ENCODE measurements at places on chromosomes 12 and 14.
A peak's percentile ranks its signal among the peaks of the same experiment; 100 is the strongest.

DNA sequence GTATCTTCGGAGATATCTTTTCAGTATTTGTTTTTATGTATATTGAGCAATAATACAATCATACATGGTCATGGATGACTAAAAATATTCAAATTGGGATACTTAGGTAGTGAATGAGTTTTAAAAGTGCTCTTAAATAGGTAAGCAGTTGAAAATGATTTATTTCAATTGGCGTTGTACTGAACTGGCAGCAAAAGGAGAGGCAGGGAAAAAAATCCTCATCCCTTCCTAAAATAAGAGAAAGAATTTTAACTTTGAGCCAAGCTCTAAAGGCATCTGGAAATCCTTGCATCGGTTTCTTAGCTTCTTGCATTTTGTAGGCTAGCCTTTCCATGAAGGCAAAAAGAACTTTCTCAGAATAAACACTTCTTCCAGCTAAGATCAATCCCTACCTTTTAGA, 125.2 kb downstream of the MGST1 start:
- no peak for DNase-seq

DNA sequence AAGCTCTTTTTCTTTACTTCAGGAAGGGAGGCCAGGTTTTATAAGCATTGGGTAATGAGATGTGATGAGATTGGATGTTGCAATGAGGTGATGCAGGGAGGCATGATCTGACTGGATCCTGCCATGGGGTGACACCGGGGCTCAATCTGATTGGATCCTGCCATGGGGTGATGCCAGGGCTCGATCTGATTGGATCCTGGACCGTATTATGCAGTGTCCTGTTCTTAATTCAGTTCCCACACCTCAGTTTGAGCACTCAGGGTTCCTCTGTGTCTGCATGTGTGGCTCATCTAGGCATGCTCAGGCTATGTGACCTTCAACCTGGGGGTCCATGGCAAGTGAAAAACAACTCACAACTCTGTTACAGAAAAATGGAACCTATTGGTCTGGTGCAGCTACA, 166.4 kb downstream of the SLC15A4 start:
- DNase-seq = no peak

- DNase-seq = no peak
Observed at GRCh38 chr12:118345355-118345754, 27.4 kb downstream of the TAOK3 start.

DNA sequence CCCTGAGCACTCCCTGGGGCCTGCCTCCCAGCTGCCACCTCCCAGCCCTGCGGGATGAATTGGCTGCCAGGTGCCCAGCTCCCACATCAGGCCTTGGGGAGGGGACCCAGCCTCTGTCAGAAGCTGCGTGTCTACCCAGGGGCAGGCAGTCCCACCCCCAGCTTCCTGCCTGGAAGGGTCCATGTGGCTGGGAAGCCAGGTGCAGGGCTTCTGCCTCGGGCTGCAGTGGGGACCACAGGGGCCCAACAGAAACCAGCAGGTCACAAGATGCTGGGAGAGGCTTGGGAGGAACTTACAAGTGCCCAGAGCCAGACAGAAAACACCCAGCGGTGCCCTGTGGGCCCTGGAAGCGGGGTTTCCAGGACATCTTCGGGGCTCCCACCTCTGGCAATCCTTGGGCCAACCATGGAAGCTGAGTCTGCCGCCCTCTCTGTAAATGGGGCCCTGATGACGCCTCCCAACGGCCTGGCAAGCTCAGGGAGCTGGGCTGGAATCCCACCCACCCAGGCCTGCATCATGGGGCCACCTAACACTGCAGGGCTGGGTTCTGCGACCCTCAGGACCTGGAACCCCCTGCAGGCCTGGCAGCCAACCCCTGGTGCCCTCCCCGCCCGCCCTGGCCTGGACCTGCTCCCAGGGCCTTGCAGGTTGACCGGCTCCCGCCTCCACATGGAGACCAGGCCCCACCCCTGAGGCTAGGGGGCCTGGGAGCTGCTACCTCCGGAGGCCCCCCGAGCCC, 36.6 kb downstream of the CCNK start:
- DNase-seq = no peak

GRCh38 chr12:45351921-45352670, 136.2 kb downstream of the ANO6 start:
- no peak for DNase-seq

DNA sequence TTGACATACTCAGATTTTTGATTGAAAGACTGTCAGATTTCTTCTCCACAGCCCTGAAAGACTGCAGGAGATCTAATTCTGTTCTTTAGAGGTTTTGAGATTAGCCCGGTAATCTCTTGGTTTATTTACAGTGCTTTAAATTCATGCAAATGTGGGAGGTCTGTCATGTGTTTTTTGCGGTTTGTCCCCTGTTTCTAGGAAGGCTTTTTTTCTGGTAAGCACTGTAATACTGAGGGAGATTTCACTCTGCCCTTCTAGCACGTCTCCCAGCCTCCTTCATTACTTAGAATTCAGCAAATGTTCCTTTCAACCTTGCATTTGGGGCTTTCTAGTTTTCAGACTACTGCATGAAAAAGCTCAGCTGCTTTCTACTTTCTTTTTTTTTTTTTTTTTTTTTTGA, 31.1 kb downstream of the GPHN start:
- DNase-seq = no peak

DNA sequence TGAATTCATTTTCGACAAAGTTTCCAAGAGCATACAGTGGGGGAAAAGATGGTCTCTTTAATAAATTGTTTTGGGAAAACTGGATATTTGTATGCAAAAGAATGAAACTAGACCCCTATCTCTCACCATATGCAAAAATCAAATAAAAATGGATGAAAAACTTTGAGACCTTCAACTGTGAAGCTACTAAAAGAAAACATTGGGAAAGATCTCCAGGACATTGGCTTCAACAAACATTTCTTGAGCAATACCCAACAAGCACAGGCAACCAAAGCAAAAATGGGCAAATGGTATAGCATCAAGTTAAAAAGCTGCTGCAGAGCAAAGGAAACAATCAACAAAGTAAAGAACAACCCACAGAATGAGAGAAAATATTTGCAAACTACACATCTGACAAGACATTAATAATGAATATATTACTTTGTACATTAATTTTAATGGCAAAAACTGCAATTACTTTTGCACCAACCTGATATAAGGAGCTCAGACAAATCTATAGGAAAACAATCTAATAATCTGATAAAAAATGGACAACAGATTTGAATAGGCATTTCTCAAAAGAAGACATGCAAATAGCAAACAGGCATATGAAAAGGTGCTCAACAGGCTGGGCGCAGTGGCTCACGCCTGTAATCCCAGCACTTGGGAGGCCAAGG, 50.7 kb downstream of the NUBPL start:
- DNase-seq = no peak

GRCh38 chr14:103087343-103087835, 3.4 kb downstream of the LBHD2 start:
- no peak for DNase-seq

DNA sequence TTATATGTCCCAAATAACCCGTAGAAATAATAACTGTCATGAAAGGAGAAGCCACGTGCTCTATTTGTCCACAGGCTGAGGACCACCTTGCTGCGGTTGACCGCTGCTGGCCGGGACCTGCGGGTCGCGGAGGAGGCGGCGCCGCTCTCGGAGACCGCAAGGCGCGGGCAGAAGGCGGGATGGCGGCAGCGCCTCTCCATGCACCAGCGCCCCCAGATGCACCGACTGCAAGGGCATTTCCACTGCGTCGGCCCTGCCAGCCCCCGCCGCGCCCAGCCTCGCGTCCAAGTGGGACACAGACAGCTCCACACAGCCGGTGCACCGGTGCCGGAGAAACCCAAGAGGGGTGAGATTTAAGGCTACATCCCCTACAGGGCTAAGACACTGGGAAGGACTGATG, 21.0 kb downstream of the RPGRIP1 start:
- DNase-seq = no peak

DNA sequence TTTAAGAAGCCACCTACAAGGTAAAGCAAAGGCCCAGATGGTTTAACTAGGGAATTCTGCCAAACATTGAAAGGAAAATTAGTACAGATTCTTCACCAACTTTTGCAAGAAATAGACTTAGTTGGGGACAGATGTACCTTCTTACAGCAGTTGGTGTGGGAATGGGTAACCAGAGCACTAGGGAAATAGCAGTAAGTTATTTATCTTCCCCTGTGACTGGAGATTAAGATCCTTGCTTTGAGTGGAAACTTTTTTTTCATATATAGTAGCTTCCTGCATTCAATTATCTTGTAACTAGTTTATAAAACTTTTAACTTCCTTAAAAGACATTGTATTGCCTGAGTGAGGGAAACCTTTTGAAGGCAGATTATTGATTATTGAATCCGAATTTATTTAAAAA, 44.2 kb downstream of the ARID2 start:
- DNase-seq = no peak

- DNase-seq = no peak
Observed at GRCh38 chr14:99966037-99966835, 99.0 kb upstream of the EVL start.

DNA sequence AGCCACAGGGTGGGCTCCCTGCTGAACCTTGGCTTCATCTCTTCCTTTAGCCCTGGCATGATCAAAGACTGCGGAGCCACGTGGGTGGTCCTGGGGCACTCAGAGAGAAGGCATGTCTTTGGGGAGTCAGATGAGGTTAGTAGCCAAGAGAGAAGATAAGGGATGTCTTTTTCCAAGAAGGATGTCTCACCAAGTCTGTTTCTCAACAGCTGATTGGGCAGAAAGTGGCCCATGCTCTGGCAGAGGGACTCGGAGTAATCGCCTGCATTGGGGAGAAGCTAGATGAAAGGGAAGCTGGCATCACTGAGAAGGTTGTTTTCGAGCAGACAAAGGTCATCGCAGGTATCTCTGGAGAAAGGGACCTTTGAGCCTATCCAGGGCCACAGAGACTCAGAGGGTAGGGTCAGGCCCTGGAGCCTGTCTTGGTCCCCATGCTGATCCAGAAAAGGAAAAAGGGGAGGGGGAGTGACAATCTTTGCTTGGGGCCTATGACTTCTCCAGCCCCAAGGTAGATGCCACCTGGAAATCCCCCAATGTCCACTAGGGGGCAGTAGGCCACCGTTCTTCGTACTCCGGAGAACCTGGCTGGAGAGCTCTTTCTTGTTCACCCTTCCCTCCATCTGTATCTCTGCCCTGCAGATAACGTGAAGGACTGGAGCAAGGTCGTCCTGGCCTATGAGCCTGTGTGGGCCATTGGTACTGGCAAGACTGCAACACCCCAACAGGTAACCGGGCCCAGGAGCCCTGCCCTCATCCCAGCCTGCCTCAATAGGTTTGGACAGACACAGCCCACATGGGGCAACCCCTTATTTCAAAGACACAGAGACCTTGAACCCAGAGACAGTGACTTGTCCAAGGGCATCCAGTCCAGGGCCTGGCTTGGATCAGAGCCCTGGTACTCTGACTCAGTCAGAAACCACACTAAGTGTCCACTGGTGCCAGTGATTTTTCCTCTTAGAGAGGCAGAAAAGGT, 2.0 kb downstream of the TPI1 start:
- DNase-seq = peak; percentile 23

- peak; percentile 29 for DNase-seq
Observed at GRCh38 chr12:8698879-8699278, 1.1 kb downstream of the RIMKLB start.

DNA sequence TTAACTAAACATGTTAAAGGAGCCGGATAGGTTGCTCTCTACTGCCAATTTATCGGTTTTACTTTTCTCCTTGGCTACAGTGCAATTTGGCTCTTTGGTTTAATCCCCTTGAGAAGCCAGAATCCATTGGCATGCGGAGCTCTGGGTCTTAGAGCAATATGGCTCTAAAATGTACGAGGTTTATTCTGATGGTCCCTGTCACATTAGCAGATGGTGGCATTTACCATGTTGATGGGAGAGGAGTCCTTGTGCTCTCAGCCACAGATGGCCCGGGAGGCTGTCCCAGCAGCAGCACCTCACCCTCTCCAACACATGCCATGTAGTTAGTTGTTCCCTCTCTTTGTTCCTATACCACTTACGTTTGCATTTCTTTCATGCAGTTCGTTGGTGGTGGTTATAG, 179.7 kb downstream of the RGS6 start:
- DNase-seq = no peak

- DNase-seq = no peak
Observed at GRCh38 chr12:99505805-99506204, 141.7 kb upstream of the GARIN6 start.

DNA sequence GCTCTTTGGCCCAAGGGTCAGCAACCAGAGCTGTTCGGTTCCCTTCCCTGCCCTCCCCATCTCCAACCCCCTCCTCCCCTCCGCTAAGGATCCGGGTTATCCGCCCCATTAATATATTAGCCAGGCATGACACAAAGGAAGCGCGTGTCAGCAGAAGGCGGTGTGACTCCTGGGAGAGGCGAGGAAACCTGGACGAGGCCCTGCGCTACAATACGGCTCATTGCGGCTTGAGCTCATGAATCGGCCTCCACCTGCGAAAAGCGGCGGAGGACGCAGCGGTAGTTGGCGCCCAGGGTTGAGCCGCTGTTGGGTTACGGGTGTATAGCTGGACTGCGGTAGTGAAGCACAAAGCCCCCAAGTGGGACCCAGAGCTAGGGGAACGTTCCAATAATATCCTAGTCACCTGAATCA, 9.9 kb downstream of the FOXA1 start:
- DNase-seq = no peak

- DNase-seq = no peak
Observed at GRCh38 chr12:111283966-111284365, 84.9 kb downstream of the PHETA1 start.

GRCh38 chr12:47105914-47106674, 26.3 kb upstream of the AMIGO2 start:
- no peak for DNase-seq

DNA sequence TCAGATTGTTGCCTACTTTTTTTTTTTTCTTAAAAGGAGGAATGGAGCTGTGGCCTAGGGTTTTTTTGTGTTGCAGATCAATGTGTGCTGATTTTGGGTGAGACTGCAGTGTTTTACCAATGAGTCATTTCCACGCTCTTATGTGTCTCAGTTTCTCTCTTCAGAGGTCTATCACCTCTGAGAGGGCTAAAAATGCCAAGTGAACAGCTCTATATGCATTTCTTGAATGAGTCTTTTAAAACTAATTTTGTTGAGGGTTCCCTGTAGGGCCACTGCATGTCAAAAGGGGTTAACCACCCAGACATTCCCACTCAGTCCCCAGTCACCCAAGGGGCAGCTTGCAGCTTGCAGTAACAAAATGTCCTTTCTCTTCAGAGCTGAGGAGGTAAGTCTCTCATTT, 24.3 kb upstream of the GLIPR1L2 start:
- no peak for DNase-seq

GRCh38 chr12:29710104-29710503, 73.6 kb downstream of the TMTC1 start:
- peak; percentile 34 for DNase-seq

DNA sequence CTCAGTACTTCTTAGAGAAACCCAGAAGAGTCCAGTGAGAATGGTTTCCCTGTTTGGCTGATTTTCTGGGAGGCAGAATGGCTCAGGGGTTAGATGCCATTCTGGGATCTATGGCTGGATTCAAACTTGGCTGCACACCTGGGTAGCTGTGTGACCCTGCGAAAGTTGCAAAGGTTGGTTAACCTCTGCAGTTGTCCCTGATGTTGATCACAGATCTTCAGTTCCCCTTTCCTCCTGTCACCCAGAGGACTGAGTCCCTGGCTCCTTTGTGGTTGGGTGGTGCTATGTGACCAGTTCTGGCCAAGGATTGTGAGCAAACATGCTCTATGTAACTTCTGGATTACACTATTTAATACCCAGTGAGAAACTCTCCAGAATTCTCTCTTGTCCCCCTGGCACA, 418.0 kb downstream of the RGS6 start:
- no peak for DNase-seq

All from skin of body (tissue), 3 donors.